Activated CD8-positive, alpha-beta memory T cell treated with anti-CD3 and anti-CD28 coated beads for 1 hour (primary cell): ENCODE measurements at places on chromosomes 5 and 9.

DNA sequence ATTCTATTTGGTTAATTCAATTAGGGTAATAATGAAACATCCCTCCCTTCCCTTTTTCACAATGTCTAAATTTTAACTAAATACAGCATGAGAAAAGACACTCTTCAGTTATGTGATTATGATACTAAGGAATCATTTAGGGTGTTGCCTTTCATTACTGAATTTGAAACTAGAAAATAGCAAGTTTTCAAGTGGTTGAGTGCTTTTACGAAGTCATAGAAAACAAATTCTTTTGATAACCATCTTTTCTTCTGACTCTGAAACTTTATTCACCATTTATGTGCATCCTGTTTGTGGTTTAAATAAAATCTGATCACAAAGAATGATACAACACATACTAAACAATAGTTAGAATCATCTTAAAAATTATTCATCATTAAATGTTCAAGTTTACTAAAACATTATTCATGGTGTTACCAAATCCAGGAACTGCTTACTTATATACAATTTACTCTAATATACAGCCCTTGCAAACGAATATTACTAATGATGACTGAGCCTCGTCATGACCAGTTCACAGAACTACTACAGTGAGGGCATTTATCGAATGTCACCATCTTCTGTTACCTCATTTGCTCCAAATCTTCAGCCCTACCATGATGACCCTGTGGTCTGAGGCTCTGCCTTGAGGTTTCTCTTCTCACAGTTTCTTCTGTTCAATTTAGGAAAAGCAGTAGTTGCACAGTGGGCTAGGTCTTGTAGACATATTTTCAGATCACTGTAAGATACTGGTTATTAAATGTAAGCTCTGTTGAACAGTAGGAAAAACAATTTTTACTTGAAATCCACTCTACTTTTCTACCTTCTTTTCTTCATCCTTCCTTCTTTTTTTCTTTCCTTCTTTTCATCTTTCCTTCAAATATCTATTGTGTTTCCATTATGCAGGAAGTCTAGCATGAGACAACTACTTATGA lies 18.3 kb upstream of the IL9 start:
- no peak for DNase-seq

DNA sequence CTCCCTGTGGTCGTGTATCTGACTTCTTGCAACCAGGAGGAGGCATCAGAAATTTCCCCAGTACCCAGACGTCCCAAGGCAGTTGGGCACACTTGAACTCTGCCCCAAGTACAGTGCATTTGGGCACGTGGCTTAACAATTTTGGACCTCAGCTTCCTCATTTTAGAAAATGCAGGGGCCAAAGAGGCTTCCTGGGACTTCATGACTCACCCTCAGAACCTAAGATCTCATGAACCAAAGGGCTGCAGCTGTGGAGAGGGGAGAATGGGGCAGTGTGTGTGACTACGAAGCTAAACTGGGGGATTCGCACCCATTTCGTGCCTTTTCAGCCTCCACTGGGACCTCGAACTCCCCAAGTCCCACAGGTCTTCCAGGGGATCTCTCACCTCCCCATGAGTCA lies 59.2 kb downstream of the SYK start:
- no peak for DNase-seq

DNA sequence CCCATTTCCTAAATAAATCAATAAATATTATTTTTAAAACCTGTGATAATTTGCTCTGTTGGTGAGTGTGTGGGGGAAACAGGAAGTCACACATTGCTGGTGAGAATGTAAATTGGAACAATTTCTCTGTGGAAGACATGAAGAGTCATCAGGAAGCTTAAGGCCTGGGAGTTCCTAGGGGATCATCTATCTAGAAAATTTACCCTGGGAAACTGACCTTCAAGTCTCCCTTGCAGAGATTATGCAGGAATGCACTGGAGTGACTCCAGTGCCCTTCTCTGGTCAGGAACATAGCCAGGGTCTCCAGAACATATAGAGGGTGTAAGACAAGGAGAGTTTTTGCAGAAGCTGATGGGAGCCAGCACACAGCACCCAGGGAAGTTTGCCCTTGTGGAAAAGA lies 13.0 kb upstream of the GCNT1 start:
- DNase-seq = no peak

GRCh38 chr5:6439588-6440550 lies 8.8 kb upstream of the UBE2QL1 start:
- DNase-seq = no peak

- no peak for DNase-seq
Observed at GRCh38 chr5:39216631-39217030, 2.7 kb downstream of the FYB1 start.

DNA sequence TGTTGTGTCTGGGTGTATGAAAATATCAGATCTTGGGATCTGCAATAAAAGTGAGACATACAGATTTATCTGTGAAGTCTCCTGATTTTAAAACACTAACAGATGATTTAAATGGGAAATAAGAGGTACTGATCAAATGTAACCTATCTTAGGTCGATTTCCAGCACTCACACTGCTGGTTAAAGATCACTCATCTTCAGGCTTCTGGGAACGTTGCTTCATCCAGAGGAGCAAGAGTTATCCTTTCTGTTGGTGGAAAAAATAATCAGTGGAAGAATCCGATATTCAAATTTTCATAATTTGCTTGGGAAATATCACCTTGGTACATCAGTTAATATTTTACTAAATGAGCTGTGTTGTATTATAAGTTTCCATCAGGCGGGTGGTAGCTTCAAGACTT lies 876.8 kb upstream of the WWC1 start:
- DNase-seq = no peak

- no peak for DNase-seq
Observed at GRCh38 chr5:52043543-52043942, 660.3 kb downstream of the ISL1 start.

- DNase-seq = no peak
Observed at GRCh38 chr5:93567424-93567823, 13.6 kb downstream of the NR2F1-AS1 start.

GRCh38 chr5:58737671-58738070 lies 154.8 kb downstream of the RAB3C start:
- DNase-seq = no peak

GRCh38 chr9:88462191-88462590 lies 72.8 kb upstream of the NXNL2 start:
- DNase-seq = no peak

GRCh38 chr5:89575319-89575718 lies 692.3 kb upstream of the MEF2C start:
- no peak for DNase-seq

DNA sequence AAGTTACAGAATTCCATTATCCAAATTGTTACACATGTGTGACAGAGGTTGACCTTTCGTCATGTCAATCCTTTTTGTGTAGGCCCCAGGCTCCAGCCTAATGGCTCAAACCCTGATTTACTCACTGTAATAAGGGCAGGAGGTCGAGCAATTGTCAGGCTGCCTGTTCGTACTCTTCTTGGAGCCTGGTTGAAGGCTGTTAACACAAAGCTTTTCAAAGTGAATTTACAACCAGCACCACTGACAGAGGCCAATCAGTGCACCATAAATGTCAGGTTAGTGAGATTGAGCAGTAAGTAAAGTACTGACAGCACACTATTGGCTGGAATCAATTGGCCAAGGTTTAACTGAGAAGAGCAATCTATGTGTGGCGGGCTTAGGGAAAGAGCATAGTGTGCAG lies 16.8 kb downstream of the PRDM6 start:
- DNase-seq = no peak

DNA sequence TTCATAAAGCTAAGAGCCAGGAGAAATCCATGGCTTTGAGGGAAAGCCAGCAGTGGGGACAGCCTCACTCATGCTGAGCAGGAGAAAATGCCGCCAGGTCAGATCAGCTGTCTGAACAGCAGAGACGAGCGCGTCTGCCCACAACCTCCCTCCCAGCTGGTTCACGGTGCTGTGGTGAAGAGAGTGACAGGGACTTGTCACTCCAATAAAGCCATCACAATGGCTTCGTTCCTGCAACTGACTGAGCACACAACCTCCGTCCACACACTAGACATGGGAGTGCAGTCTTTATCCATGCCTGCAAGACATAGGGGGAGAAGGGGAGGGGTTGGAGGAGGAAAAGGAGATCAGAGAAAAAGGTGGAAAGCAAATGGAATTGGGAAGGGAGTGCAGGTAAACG lies 206.9 kb downstream of the GABBR2 start:
- DNase-seq = no peak

DNA sequence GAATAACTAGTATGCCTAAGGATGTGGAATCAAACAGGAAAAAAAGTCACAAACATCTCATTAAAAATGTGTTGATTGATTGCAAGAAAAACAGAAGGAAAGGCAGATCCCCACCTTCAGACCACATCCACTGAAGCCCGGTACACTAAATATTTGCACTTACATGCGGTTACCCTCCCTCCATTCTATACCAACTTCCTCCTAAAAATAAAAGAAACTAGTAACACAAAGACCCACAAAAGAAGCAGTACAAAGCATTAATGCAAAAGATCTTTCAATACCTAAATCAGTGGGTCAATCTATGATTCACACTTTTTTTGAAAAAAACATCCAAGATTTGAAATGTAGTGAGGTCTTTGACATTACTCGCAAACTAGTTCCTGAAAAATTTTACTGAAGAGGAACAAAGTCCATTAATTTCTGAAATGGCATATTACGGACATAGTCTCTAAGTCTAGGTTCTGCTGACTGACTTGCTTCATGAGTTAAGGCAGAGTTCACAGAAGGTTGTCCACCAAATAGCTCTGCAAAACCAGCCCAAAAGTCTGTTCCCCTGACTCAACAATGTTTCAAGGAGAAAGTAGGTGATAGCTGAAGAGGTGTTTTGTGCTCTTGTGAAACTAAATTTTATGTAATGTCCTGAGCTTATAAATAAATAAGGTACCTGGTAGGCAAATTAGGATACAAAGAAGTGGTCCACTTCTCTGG lies 100.7 kb downstream of the PAM start:
- no peak for DNase-seq

- no peak for DNase-seq
Observed at GRCh38 chr9:130173666-130173983, 1.4 kb downstream of the NCS1 start.

DNA sequence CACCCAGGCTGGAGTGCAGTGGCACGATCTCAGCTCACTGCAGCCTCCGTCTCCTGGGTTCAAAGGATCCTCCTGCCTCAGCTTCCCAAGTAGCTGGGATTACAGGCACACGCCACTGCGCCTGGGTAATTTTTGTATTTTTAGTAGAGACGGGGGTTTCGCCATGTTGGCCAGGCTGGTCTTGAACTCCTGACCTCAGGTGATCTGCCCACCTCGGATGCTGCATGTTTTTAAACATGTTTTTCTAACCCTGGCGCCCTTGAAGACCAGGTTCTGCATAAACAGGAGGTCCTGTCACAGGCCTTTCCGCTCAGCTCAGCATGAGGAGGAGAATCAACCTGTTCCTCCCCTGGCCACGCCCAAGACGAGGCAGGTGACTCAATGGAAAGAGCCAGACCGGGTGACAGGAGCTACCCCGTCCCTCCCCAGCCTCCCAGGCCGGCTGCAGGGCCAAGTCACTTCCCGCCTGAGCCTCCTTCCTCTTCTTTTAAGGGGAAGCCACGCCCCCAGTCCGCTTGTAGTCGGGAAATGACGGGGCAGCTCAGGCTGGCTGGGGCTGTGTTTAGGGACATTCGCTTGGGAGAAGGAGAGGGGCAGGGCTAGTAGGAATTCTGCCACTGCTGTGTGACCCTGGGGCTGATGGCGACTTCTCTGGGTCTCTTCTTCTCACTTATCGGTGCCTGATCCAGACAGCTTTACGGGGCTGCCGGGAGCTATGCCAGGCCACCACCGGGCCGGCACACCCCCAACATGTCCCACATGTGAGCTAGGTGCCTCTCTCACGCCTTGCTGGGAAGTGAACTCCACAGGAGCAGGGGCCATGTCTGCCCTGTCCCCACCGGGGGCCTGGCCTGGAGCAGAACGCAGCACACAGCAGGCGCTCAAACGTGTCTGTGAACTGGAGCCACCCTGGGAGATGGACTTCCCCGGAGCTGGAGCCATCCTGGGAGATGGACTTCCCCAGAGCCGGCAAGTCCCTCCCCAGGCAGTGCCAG lies 6.1 kb downstream of the NOTCH1 start:
- peak; percentile 82 for DNase-seq

DNA sequence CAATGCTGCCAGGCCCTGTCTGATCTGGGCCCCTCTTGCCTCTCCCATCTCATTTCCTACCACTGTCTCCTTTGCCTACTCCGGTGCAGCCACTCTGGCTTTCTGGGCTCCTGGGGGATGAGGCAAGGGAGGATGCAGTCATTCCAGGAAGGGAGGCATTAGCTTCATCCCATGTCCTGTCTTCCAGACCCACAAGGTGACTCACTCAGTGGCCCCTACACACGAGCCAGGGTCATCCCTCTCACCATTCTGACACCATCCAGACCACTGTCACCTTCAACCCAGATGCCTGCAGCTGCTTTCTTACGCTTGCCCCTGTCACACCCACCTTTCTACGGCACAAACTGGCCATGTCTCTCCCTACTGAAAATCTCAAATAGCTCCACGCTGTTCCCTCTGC lies 19.1 kb downstream of the ACSL6 start:
- DNase-seq = no peak

DNA sequence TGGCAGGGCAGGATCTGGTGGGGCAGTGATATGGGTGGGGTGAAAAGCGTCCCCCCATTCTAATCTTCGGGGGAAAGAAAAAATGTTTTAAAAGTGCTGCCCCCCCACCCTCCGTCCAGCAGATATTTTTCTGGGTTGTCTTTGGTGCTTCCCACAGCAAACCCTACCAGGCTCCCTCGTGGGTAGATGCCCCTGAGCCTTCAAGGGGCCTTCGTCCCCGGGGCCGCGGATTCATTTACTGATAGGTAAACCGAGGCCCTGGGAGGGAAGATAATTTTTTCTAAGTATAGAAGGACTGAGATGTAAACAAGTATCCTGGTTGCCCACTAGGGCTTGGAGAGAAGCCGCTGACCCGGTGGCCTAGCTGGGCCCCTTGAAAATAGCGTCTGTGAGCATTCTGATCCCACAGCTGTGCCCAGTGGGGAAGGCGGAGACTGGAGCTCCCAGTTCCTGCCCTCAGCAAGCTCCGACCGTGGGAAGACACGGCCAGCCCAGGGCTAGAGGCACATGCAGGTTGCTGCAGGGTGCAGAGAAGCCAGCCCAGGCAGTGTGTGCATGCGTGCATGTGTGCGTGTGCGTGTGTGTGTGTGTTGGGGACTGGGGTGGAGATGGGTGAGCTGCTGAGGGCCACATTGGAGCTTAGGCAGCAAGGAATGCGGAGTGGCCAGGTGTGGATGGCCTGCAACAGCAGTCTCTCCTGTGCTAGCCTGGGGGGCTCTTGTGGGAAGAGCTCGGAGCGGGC lies 6.0 kb upstream of the RXRA start:
- DNase-seq = no peak

DNA sequence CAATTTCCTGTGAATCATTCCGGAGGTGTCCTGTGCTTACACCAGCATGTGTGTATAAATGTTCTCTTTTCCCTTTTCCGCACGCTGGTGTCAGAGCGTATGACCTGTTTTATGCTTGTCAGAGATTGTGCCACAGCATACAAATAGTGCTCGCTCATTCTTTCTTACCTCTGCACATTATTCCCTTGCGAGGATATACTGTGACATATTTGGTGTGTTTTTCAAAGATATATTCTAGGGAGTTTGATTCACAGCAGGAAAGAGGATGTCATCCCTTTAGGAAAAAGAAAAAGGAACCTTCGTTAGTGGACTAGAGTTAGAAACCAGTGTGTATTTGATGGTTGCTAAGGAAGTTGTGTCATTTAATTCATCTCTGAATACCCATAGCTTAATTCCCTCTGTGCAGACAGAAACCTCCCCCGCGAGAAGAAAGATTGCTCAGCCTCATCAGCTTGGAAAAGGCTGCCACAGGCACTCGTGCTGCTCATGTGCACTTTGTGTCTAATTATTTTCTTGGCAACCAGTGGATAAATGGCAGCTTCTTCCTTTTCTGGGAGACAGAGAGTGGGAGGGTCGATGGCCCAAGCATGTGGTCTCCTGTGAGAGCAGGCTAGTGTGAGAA lies 14.7 kb upstream of the CCIN start:
- no peak for DNase-seq
